ENCODE measurements at places on chromosomes 7 and 10.

DNA sequence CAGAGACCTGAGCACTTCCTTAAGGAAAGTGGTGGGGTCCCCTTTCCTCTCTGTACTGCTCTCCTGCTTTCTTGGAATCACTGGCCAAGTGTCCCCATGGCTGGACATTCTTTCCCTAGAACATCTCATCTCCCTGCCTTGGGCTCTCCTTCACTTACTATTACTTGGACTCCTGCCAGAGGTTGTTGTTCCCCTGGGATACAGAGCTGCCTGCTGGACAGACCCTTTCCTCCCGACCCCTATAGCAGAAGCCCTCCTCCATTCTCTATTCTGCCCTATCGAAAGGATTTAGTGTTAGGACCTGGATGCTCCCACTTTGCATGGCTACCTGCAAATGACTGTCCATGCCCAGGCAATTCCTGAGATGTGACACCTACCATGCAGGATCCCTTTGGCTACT is 164.3 kb upstream of the PODXL start:
- no peak for DNase-seq

DNA sequence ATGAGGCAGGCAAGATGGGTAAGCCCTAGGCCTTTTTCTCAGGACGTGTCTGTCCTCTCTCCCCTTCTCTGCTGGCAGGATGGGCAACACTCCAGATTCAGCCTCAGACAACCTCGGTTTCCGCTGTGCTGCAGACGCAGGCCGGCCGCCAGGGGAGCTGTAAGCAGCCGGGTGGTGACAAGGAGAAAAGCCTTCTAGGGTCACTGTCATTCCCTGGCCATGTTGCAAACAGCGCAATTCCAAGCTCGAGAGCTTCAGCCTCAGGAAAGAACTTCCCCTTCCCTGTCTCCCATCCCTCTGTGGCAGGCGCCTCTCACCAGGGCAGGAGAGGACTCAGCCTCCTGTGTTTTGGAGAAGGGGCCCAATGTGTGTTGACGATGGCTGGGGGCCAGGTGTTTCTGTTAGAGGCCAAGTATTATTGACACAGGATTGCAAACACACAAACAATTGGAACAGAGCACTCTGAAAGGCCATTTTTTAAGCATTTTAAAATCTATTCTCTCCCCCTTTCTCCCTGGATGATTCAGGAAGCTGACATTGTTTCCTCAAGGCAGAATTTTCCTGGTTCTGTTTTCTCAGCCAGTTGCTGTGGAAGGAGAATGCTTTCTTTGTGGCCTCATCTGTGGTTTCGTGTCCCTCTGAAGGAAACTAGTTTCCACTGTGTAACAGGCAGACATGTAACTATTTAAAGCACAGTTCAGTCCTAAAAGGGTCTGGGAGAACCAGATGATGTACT is 13.1 kb downstream of the PHKG1 start:
- DNase-seq: no peak

DNA sequence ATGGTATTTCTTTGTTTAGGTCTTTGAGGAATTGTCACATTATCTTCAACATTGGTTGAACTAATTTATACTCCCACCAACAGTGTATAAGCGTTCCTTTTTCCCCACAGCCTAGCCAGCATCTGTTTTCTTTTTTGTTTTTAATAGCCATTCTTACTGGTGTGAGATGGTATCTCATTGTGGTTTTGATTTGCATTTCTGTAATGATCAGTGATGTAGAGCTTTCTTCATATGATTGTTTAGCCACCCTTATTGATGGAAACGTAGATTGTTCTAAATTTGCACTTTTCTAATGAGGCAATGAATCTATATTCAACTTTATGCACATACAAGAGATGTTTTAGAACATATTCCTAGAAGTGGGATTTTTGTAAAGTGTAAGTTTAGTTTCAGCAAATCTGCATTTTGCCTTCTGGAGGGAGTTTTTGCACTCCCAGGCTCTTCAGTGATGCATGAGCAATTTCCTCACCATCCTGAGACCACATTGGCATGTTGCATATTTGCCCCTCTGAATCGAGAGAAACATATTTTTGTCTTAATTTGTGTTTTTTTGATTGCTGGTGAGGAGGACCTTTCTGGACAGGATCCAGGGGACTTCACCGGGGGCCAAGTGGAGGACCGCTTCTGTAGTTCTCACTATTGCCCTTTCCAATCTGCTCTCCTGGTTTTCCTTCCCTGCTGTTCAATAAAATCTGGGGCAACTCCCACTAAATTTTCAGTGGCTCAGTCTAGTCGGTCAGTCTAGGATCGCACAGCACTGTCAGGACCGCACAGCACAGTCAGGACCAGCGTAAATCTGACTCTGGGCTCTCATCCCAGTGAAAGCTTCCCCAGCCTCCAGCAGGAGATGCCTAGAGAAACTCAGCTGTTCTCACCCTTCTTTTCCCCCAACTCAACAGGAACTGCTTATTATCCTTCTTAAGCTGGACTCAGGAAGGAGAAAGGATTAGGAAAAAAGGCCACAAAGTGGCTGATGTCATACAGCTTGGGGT is 157.0 kb downstream of the PTPN20 start:
- DNase-seq: no peak

- DNase-seq: no peak
Measured at GRCh38 chr7:25846722-25847121, 305.3 kb upstream of the NFE2L3 start.

DNA sequence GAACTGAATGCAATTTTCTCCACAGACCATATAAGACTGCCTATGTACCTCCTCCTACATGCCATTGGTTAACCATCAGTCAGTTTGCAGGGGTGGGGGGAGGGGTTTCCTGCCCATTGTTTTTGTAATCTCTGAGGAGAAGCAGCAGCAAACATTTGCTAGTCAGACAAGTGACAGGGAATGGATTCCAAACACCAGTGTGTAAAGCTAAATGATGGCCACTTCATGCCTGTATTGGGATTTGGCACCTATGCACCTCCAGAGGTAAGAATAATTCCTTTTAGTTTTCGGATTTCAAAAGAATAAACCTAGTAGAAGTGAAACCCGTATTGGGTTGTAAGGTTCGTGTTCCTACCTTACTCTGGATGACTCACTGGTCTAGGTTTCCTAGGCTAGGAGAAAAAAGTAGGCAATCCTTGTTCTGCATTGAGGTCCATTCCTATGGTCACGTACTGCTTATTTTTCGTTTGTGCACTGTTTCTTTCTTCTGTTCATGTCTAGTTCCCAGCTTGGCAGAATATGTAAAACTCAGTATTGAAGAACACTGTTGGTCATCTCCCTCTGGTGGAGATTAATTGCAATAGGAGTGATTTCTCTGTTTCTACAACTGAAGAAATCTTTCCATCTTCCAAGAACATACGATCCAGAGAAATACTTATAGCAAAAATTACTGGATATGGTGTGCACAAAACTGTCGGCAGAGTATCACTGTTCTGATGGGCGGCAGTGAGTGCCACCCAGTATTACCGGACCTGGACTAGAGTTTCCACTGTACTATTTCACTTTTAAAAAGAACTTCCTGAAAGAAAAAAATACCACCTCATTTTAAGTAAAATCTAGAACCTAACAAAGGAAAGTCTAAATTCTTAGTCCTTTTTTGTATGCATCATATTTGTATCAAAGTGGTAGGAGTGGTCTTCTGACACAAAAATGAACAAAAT is at the start of gene AKR1C3:
AKR1C3 (plus strand) TSS at position 150 of the 941 bp plus-strand sequence; CDS start at position 181, 31 bp downstream.
- DNase-seq: no peak

DNA sequence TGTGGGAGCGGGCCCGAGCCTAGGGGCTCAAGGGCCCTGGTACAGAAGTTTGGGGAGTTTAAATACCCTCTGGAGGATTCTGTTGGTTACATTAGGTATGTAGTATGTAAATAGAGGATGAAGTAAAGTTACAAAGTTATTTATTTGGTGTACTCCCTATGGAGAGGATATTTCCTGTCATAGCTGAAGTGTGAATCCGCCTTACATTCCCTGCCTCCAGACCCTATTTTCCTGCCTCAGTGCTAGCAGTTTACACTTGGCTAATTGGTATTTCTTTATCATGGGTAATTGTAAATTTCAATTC is 60.6 kb upstream of the KLF14 start:
- no peak for DNase-seq

DNA sequence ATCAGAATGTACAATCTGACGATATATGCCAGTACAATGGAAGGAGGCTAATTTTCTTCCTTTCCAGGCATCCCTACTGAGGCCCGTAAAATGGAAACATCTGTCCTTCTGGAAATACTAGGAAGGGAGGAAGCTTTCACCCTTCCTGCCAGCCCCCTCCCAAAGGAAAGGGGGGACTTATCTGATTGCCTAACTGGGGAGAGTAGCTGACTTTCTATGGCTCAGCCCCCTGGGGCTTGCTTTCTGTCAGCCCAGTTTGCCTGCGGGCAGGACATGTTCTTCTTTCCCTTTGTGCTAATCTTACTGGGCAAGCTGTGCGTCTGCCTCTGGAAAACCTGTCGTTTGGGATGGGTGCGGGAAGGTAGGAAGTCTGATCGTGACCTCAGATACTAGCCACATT is 508.9 kb downstream of the SUGCT start:
- DNase-seq: no peak

DNA sequence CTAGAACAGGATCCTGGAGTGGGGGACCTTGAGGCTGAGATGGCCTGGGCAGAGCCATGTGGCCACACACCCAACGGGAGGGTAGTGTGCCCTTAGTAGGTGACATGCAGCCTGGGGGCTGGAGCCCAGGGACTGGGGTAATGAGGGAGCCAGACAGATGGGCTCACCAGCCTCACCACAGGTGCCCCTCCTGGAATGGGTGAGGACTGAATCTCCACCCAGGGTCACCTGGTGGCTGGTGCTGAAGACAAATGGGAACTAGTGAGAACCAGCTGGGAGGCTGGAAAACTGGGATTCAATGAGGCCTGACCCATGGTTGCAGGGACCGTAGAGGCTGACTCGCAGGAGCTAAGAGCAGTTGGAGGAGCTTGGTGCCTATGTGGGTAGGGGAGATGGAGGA is 6.1 kb downstream of the ZP3 start:
- no peak for DNase-seq

GRCh38 chr10:71086439-71087080 is 125.8 kb upstream of the UNC5B start:
- DNase-seq: no peak

GRCh38 chr7:25565949-25566348 is 337.7 kb upstream of the NPVF start:
- DNase-seq: peak; percentile 36

DNA sequence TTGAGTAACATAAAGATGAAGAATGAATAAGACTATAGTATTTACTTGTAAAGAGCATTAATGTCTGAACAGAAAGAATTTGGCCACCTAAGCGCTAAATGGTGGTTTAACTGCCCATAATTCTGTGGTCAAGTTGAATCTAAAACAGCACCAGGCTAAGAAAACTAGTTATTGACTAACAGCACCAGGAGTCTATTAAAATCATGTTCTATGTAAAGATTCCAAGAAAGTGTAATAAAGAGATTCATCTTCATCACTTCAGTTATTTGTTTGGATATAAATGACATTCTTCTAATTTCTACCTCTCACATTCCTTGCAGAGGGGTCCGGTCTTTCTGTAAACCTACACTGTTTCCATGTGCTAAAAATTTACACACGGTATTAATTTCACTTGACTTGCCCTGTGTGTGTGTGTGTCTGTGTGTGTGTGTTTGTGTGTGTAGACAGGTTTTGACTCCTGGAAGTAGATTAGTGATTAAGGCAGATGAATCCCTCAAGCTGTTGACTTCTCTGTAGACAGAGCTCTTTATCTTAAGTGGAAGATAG is 84.4 kb downstream of the KLF6 start:
- no peak for DNase-seq

DNA sequence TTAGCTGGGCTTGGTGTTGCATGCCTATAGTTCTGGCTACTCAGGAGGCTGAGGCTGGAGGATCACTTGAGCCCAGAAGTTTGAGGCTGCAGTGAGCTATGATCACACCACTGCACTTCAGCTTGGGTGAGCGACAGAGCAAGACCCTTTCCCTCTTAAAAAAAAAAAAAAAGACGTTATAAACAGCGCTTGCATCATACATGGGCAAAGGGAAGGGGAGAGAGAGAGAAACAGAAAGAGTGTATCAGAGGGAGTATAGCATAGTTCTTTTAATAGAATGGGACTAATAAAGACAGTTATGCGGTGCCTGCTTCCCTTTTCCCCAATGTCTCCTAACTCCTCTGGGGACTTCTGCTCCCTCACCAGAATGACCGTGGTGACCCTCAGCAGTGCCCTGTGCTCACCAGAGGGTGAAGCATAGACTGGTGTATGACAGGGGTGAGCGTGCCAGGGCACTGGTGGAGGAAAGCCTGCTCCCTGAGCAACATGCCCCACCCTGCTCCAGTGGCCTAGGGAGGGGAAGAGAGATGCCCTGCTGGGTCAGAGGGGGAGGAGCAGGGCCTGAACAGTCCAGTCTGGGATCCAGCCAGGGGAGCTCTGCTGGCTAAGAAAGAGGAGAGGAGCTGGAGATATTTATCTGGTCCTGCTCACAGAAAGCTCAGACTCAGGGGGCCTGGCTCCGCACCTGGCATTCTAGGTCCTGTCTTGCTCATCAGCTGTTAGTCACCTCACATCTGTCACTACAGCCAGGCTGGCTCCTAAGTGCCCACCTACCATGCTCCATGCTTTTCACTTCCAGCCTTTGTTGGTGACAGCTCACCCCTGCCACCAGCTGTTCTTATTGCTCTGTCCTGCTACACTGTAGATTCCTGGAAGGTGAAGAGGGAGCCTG is 2.2 kb downstream of the PDZD7 start:
- no peak for DNase-seq

- no peak for DNase-seq
Measured at GRCh38 chr10:34697351-34698247, 117.5 kb downstream of the PARD3 start.

DNA sequence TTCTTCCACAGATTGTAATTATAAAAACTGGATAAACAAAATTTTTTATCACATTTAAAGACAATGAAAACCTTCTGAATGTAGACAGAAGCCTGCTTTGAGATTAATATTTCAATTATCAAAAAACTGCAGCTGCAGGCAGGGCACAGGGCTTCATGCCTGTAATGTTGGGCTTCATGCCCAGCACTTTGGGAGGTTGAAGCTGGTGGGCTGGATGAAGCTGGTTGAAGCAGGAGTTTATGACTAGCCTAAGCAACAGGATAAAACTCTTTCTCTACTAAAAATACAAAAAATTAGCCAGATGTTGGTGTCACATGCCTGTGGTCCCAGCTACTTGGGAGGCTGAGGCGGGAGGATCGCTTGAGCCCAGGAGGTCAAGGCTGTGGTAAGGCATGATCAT is 41.2 kb downstream of the PDZD8 start:
- DNase-seq: no peak

DNA sequence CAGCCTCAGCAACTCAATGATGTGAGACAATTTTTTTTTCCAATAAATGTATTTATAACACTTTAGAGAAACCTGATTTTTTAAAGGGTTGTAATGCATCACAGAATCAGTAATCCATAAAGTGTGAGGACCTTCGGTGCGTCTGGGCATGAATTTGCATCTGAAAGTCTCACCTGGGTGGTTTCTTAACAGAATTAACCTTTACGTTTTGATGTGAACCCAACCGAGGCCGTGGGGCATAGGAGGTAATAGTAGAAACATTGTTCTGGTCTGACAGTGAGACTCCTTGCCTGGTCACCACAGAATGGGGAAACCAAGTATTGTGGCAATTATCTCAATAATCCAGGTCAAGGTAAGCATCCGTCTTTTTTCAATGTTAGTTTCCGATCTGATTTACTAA is 114.6 kb downstream of the PRKCQ start:
- DNase-seq: no peak

Measured in stimulated activated CD8-positive, alpha-beta memory T cell treated with anti-CD3 and anti-CD28 coated beads, Interleukin-15, amount 100 ng/mL, for 24 hours (primary cell).